ENCODE measurements at places on chromosomes 7 and 10.

- no peak for DNase-seq
These were observed 50.6 kb downstream of the PWWP2B start for GRCh38 chr10:132447446-132448247.

- no peak for DNase-seq
These were observed 596.3 kb downstream of the PTPRN2 start for GRCh38 chr7:157991351-157991750.

GRCh38 chr10:111127081-111127848 is 50.4 kb downstream of the ADRA2A start:
- no peak for DNase-seq

GRCh38 chr7:44149571-44150465 is 8.7 kb upstream of the MYL7 start:
- DNase-seq = no peak

DNA sequence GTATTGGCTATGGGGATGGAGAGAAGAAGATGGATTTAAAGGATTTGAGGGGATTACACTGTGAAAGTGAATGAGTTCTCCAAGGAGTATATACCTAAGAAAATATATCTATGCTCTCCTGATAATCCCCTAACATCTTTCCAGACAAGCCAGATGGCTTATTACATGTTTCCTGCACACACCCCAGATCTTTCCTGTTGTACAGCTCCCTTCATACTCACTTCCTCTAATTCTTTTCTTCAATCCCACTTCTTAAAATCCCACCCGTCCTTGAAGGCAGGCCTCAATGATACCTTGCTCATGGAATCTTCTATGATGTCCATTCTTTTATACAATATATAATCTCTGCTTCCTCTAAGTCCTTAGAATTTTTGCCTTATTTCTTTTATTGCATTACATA is 317.2 kb upstream of the DGKB start:
- no peak for DNase-seq

DNA sequence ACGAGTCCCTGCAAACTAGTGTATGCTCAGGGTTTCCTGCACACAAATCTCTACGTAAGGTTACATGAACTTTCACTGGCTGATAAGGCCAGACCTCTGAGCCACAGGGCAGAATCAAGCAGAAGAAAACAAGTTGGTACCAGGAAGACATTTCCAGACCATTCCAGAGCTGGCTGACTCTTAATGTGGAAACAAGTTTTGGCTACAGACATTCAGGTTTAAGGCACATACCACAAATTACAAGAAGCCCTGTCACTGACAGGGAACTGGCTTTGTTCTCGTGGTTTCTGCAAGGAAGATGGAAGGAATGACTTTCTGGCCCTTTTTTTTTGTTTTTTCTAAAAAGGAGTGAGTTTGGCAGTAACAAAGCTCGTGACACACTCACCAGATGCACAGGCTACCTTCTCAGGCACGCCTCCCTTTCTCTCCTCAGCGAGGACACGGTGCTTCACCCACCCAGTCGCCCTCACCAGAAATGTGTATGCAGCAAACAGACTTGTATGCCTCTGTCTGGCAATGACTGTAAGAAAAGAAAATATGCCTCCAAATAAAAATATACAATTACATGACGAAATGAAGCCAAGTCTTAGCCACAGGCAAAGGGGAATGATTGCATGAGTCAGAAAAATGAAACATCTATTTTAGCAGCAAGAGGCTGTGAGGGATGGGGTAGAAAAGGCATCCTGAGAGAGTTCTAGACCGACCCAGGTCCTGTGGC is 22.6 kb downstream of the PLAC9 start:
- DNase-seq = no peak

DNA sequence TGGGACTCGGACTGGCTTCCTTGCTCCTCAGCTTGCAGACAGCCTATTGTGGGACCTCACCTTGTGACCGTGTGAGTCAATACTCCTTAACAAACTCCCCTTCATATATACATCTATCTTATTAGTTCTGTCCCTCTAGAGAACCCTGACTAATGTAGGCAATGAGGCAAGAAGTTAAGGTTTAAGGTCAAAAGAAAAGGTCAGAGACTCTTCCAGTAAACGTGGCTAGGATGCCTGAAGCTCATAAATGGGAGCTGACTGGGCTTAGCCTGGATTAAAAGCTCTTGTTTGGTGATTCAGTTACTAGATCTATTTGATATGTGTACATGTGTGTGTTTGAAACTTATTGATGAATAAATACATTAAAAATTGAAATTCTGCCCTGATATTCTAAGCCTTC is 10.6 kb upstream of the GPR141 start:
- DNase-seq = no peak

DNA sequence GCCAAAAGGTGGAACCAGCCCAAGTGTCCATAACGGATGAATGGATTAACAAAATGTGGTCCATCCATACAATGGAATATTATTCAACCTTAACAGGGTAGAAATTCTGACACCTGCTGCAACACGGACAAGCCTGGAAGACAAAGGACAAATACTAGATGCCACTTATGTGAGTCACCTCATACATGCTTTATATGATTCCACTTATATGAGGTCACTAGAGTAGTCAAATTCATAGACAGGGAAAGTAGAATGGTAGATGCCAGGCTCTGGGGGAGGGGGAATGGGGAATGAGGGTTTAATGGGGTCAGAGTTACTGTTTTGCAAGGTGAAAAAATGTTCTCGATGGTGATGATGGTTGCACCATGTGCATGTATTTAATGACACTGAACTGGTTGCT is 34.0 kb upstream of the CYTH3 start:
- no peak for DNase-seq

DNA sequence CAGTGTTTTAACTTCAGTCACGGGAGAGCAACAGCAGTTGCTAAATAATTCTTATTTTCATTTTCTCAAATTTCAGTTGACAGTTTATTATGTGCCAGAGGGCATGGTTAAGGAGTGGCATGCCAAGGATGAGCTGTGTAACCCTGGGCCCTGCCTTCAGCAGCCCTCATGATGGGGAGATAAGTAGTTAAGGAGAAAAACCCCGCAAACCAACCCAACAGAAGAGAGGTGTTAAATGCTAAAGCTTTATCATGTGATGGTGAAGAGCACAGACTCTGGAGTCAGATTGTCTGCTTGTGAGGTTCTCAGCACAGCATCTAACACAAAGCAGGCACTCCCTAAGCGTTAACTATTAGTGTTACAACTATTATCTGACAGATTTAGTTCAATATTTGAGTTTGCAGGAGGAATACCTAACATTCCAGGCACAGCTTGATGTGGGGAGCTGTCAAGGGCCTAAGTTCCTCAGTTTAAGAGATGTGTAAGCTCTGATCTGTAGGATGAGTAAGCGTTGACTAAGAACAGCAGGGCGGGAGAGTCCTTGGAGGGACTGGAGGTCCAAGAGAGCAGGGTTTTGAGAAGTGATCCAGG is 29.6 kb downstream of the STAM start:
- no peak for DNase-seq

DNA sequence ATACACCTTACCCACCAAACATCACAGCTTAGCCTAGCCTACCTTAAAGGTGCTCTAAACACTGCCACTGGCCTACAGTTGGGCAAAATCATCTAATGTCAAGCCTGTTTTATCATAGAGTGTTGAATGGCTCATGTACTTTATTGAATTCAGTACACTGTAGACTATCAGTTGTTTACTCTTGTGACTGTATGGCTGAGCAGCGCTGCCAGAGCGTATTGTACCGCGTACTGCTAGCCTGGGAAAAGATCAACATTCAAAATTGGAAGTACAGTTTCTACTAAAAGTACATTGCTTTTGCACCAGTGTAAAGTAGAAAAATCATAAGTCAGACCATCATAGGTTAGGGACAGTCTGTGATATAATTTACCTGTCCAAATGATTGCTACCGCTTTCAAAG is 226.8 kb downstream of the PRPF18 start:
- DNase-seq = no peak

DNA sequence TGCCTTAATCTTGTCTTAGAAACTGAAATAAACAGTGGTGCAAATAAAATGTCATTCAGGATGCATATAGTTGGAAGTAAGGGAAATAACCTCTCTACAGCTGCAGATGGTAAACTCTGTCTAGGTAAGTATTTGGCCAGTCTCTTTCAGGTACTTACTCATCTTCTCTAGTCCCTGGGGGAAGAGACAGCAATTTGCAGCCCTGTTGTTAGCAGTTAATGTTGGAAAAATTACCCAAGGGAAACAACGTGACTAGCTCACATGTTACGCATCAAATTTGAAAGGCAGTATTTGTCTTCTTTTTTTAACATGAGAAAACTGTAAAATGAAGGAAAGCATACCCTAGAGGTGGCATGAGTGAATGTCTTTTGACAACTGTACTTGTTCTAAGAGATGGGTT is 3.2 kb upstream of the HUS1 start:
- no peak for DNase-seq

DNA sequence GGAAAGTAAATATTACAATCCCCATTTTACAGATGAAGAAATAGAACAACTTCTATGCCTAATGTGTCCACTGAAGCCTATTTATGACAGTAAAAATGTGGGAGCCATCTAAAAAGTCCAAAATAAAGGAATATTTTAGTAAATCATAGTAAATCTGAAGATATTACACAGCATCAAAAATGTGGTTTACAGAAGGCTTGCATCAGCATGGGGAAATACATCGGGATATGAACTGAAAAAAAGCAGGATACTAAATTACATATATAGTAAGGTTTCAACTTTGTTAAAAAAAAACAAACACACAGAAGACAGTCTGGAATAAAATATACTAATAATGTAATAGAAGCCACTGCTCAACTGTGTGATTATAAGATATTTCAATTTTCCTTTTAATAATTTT is 20.8 kb downstream of the CPA1 start:
- DNase-seq = no peak

DNA sequence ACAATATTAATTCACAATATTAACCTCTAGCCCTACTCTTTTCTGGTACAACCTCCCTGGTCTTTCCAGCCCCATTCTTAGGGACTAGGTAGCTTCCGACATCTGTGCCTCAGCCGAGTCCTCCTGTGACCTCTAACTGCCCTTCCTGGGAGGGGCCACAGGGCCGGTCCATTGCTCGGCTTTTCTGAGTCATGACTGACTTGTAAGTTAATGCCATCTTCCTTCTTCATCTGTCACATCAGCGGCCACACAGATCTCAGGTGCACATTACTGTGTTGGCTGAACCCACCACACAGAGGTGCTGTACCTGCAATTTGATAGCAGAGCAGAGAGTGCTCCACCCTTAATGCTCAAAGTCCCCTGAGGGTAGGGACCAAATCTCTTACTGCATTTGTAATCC is 4.1 kb upstream of the CPA4 start:
- DNase-seq = no peak

DNA sequence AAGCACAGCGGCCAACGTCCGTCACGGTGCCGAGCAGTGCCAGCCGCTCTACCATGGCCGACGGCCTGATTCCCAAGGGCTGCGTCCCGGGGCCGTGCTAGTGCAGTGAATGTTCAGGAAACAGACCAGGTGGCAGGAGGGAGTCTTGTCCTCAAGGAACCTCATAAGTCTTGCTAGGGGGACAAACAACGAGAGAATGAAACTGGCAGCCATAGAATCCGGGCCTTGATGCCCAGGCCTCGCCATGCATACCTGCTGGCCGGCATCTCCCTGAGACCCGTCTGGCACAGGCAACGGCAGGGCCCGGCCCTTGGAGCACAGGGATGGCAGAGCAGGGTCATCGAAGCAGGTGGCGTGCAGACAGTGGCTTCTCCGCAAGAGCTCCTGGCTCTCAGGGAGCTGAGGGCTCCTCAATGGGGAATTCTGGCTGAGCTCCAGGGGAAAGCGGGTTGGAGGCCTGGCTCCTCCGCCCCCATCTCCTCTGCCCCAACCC is 58.8 kb downstream of the DIP2C start:
- no peak for DNase-seq

DNA sequence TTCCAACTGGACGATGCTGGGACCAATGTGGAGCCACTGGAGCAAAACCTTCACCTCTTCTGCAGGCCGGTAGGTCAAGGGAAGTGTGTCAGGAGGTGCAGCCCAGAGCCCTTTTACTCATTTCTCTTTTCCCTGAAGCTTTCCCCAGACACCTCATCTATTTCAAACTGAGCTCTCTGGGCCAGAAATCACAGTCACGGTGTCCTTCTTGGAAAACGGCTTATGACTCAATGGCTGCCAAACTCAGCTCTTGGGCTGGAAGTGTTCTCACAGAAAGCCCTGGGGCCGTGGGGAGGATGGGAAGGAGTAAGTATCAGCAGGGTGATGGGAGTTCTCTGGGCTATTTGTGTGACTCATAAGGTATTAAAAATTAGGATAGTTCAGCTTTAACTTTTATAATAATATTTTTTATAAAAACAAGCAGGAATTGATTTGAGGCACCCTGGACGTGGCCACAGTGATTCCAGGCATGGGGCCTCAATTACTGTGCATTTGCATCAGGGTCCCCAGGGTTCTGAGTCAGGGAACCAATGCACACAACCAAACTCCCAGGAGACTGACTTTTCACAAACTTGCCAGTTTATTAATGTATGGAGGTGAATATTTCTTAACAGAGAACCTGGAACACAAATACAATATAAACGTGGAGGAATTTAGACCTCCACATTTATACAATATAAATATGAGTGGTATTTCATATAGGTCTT is 187.4 kb upstream of the TMEM72 start:
- no peak for DNase-seq

DNA sequence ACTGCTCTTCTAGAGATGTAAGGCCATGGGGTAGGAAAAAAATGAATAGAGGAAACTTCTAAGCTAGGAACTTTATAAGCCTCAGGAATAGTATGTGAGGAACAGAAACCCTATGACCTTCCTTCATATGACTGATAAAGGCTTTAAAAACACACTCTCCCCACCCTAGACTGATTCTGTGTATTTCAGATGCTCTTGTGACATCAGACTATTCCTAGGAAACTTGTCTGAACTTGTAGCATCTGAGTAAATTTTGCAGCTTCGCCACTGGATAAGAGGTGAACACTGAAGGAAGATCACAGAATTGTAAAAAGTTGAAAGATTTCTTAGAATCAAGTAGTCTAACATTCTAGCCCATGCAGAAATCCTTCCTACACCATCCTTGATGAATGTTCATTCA is 31.0 kb upstream of the CBLL1 start:
- DNase-seq = no peak

GRCh38 chr10:79425074-79425532 is 20.3 kb downstream of the ZCCHC24 start:
- DNase-seq = no peak

DNA sequence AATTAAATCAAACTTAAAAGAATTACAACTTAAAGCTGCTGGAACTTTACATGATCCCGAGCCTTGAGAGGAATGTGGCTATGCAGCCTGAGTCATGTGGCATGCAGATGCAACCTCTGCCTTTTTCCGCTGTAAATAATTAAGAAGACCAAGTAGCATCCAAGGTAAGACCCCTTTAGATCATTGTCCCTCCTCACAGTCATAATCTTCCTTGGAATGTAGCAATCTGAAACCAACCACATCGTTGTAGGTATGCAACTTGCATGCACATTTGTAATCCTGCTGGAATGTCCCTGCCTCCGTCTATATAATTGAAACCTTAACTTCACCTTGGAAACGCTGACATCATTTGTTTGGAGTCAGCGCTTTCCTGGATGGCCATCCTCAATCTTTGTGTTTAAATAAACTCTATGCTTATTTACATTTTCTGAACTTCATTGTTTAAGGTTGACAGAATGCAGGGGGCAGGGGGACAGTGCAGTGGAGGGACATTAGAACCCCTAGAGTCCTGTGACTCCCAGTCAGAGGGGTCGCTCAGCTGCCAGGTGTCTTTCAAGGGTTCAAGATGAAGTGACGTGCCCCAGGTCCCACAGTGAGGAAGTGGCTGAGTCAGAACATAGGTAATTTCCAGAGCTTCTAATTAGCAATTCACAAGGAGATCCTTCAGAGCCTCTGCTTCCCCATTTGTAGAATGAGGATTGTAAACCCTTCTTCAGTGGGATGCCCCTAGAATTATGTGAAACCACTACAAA is 110.7 kb downstream of the RALA start:
- DNase-seq = no peak

- no peak for DNase-seq
These were observed 56.2 kb downstream of the PTPRE start for GRCh38 chr10:127963136-127963535.

All from amygdala (tissue), 56 donors.